ENCODE measurements at places on chromosomes 2 and 18. TPM values are rescaled to one million over a fixed set of nuclear protein-coding genes. Genes with fewer than 3 reads are reported as not detected.

PRKAG3 gene
- total RNA-seq, result 2.9 TPM

GRCh38 chr18:24799720-24800119 lies 339.3 kb downstream of the HRH4 start:
- DNase-seq, result no peak

- DNase-seq, result no peak
These were observed 36.7 kb downstream of the SFXN5 start for GRCh38 chr2:73034661-73035375.

DNA sequence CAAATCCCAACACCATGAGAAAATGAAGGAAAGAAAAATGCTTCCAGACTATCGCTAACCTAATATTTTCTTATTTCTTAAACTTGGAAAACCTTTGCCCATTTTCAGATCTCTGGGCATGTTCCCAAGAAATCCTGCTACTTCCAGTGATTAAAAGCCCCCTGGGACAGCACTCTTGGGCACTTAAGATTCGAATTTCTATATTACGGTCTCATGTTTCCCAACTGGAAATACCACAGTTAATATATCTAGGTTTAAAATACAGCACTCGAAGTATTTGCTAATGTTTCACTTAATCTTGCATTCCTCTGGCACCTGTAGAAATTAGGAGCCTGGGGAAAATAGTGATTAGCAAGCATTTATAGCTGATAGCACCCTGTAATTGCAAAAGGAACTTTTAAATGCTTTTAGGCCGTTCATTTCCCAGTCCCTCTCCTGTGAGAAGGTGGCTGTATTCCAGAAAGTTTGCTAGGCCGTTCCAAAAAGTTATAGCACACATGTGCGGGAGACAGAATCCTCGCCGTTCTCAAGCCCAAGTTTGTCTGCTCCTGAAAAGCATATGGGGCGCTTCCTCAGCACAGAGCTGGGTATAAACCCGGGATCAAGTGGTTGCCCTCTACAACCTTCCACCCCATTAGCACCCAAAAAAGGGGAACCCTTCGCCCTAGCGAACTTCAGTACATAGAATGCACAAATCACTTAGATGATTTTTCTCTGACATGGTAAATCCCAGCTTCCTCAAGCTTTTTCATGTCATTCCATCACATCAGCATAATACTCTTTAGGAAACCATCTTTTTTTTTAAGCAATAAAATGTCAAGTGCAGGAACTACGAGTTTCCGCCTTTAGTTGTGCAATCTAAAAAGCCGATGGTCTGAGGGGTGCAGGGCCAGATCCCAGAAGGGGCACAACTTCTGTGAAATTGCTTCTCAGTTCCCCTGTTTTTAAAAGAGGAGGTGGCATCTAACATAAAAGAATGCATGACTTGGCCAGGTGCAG lies 60.6 kb downstream of the DIPK1C start:
- no peak for DNase-seq

GRCh38 chr2:181454686-181455450 lies 2.3 kb upstream of the ITGA4 start:
- no peak for DNase-seq

GRCh38 chr2:213149294-213149875 lies 2.0 kb downstream of the IKZF2 start:
- DNase-seq, result no peak

PROM2 gene
- 20.3 TPM for total RNA-seq

ASB18 gene
- not detected for total RNA-seq

- no peak for DNase-seq
These were observed 45.2 kb downstream of the FAM117B start for GRCh38 chr2:202679980-202680379.

CFAP53 gene
- 0.65 TPM for total RNA-seq
